ENCODE measurements at places on chromosomes 11 and 22.

- DNase-seq, result no peak
These were observed 362.7 kb downstream of the CADM1 start for GRCh38 chr11:115141231-115142114.

- no peak for DNase-seq
These were observed 6.1 kb downstream of the CARNS1 start for GRCh38 chr11:67421430-67422031.

GRCh38 chr11:75011872-75012271 is 23.1 kb downstream of the NEU3 start:
- DNase-seq, result no peak

GRCh38 chr11:112965656-112966055 is 4.4 kb downstream of the NCAM1 start:
- DNase-seq, result no peak

DNA sequence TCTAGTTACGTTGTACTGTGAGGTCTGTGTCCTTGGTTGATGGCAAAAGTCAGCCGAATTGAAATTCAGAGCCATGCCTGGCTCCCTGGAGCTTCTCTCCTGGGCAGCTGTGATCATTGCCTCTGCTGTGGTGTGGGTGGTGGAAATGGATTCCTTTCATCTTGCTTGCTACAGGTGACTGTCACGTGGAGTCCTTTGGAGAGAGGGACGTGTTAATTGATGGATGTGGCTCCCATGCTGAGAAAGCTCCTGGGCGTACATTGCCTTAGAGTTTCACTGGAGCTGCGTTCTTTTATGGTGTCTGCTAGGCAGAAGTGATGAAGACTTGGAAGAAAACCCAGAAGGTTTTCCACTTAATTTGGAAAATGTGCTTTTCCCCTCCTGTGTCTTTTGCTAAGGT is 41.9 kb upstream of the PPP6R3 start:
- DNase-seq, result no peak

GRCh38 chr22:40237788-40238424 is 60.2 kb downstream of the TNRC6B start:
- no peak for DNase-seq

DNA sequence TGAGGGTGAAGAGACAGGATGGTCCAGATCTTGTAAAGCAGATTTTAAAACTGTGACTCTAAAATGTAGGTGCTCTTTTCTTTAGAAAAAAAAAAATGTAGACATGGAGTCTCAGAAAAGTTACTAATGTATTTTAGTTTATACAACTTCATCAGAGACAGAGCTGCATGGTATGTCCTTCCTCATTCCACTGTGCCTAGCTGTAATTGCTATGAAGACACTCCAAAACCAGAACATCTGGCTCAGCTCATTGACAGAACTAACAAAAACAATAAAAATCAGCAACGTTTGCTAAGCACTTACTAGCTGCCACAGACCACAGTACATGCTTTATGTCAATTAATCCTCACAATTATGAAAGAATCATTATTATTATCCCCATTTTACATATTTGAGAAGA is 160.7 kb downstream of the BARX2 start:
- DNase-seq, result no peak

- no peak for DNase-seq
These were observed 3.7 kb downstream of the RPS3 start for GRCh38 chr11:75403037-75403436.

DNA sequence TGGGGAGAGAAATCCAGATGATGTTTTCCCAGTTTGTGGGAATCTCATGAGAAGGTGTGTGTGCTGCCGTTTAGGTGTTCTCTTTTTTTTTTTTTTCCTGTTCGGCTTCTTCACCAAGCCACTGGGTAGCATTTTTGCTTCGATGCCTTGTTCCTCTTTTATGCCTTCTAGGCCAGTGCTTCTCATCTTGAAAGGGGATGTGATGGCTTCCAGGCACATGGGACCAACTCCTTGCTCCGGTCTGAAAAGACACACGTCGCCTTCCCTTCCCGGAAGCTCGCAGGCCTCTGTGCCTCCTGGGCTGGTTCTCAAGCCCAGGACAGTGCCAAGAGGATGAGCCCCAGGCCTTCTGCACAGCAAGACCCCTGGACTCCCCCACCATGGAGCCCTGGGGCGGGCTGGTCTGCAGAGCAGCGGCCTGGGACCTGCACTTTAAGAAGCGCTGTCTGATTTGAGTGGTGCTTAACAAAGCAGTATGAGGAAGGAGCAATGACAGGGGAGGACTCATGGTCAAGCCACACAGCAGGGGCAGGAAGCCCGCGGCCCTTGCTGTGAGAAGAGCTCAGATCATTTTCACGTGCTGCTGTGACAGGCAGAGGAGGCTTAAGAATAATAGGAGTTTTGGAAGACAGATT is 158.8 kb downstream of the MPPED1 start:
- DNase-seq, result no peak

DNA sequence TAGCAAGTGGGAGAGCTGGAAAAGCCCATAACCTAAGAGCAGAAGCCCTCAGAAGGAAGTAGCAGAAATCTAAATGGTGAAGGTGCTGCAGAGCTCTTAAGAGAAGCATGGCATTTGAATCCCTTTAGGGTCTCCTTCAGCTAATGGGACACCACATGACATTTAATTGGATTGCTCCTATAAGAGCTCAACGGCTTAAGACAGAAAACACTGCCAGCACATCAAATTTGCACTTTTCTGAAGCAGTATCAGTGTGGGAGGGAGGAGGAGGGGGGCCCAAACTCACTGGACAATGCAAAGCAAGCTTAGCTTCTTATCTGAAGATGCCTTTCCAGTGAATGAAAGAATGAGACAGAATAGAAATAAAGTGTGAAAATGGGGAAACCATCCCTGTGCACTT is 287.9 kb upstream of the MTNR1B start:
- no peak for DNase-seq

DNA sequence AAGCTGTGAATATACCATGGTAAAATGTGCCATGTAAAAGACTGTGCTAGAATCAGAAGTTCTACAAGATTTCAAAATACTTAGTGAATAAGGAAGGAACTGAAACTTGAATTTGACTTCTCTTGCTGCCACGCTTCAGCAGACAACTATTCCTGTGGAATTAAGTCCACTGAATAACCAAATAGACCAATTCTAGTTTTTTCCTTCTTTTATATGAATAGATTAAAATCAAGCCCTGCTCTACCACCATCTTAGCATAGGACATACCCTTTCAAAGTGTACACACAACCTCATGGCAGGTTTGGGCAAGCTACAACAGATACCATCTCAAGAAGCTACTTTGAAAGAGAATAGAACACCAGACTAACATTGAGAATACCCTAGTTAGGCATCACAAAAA is 23.4 kb upstream of the CLNS1A start:
- DNase-seq, result no peak

GRCh38 chr22:49783036-49783746 is 44.5 kb downstream of the BRD1 start:
- no peak for DNase-seq

All from CD4-positive, alpha-beta T cell treated with Interleukin-4 for 4 hours (primary cell).